Hepatocyte (in vitro differentiated cells): ENCODE measurements at places on chromosomes 4 and X. TPM values are rescaled to one million over a fixed set of nuclear protein-coding genes. Genes with fewer than 3 reads are reported as not detected.
A peak's percentile ranks its signal among the peaks of the same experiment; 100 is the strongest.

DNA sequence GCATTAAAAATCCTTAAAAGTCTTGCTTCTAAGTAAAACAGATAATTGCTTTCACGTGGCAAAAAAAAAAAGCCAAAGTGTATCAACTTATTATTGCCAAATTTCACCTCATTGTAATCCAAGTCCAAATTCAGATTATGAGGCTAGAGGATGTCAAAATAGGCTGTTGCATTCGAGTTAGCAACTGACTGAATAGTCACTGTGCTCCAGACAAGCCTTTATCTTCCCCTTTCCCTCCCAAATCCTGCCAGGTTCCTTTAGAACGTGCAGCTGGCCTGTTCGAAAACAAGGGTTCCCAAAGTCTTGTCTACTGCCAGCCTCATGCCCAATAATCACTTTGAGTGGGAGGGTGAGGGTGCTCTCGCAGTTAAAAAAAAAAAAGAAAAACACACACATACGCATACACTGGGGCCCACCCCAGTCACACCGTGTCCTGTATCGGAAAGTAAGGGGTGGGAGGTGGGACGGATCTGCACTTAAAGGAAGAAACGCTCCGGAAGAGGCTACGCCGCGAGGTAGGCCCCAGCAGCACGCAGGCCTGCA, 603 bp downstream of the MAD2L1 start:
- no peak for DNase-seq

DNA sequence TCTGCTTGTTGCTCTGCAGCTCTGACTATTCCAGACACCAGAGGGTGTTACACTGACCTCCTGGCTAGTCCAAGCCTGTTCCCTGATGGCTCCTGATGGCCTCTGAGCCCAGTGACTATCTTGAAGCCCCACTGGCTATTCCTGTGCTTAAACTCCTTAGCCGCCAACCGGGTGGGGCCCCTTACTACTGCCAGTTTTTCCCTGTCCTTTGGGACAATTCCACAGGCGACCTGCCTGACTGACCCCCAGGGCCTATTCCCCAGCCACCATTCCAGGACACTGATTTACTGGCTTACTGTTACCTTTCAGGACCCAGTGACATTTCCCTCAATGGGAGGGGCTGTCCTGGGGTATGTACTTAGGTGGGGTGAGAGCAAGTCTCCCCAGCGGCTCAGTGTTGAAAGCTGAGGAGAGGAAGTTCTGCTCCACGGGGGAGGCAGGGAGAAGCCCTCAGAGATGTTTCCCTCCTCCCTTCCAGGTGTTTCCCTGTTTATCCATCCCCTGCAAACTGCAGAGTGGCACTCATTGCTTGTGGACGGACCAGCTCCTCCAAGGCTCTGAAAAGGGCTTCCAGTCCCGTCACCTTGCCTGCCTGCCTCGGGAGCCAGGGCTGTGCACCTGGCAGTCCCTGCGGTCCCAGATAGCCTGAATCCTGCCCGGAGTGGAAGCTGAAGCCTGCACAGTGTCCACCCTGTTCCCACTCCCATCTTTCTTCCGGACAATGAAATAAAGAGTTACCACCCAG, 4.0 kb downstream of the TIMP1 start:
- no peak for DNase-seq

- no peak for DNase-seq
These were observed 8.6 kb upstream of the PDHA1 start for GRCh38 chrX:19334945-19335626.

DNA sequence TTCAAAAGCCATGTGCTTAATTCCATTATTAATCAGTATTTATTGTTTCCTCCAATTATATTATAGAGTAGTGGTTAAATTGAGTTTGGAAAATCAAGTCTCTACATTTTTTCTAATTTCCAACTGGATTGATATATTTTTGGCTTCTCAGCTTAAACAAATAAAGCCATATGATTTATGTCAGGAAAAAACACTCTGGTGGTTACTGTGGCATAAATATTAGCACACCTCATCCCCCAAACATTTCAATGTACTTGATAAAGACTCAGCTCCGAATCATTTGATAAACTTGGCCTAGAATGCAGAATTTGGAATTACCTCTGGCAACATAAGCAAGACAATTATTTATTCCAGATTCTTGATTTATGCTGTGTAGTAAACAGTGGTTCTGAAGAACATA, 2313.8 kb downstream of the ARAP2 start:
- no peak for DNase-seq

GRCh38 chr4:73019462-73020047, 50.0 kb downstream of the COX18 start:
- DNase-seq, result peak; percentile 74

- DNase-seq, result no peak
These were observed 128.2 kb downstream of the SLC7A11 start for GRCh38 chr4:138113819-138114400.

DNA sequence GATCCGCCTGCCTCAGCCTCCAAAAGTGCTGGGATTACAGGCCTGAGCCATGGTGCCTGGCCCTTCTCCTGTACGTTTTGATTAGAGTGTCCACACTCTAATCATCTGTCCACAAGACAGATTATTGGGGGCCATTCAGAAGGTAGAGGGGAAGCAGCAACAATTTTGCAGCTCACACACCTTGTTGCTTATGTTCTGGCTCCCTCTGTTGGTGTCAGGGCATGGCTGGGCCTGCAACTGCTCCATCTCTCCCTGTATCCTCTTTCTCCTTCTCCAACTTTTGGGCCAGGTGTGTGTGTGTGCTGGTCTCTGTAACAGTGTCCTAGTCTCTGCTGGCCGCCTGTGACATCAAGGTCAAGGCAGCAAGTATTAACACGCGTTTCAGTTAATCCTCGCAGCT, 125.5 kb upstream of the MBNL3 start:
- DNase-seq, result no peak

DNA sequence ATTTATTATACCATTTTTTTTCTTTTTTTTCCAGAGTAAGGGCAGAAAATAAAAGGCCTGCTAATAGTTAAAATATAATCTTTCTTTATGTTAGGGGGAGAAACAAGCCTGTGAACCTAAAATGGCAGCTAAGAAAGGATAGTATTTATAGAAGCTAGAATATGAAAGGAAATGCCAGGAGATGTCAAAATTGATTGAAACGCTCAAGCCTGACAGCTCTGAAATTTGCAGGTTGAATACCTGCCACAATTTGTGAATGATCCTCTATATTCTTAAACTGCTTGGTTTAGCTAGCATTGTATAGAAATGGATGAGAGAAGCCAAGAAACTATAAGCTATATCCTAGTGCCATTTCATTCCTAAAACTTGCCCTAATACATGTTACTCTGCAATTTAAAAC, 757.3 kb upstream of the PABPC4L start:
- DNase-seq, result no peak

- no peak for DNase-seq
These were observed 23.0 kb upstream of the GTPBP6 start for GRCh38 chrX:341541-342101.

- no peak for DNase-seq
These were observed 118.8 kb upstream of the AFF2 start for GRCh38 chrX:148381603-148382002.

GRCh38 chr4:157079441-157079840, 3.5 kb downstream of the GLRB start:
- no peak for DNase-seq

DNA sequence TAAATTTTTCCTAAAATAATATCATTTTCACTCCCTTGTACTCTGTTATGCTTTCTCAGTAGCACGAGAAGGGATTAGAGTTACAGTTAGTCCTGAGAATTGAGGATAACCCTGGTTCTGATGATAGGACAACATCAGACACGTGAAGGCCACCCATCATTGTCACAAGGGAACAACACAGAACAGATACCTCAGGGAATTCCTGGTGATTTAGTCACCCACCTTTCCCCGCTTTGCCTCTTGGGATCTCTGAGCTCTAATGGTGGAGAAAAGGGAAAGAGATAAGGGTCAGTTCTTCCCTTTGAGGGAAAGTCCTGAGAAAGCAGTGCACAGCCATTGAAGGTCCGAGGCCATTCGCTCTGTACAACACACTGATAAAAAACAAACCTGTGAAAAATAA, 112.3 kb upstream of the GALNT7 start:
- DNase-seq, result no peak

DNA sequence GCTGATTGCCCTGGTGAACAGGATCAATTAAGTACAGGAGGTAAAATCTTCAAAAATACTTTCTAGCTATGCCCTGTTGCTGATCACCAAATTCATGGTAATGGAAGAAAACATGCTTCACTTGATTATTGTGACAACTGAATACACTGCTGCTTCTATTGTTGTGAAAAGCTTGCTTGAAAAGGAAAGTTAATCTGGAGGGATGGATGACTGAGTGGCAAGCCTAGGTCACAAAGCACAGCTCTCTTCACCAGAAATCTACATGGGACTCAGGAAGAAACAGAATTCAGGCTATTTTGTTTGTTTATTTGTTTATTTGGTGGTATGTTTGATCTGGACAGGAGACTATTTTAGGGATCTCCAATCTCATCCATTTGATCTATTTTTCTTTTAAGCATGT, 182.0 kb downstream of the MGST2 start:
- DNase-seq, result no peak

GRCh38 chrX:112048707-112049106, 33.9 kb downstream of the TRPC5 start:
- peak; percentile 32 for DNase-seq

The MAGEA8 gene
- total RNA-seq, result not detected in 2 replicates

The ZBED1 gene
- total RNA-seq, result 41.4 and 43.1 TPM in 2 replicates

The RNF113A gene
- total RNA-seq, result 19.7 and 25.8 TPM in 2 replicates

The JCHAIN gene
- 0.44 TPM in 1 of 2 replicates, not detected in the other for total RNA-seq

The MAGEB17 gene
- 0.20 TPM in 1 of 2 replicates, not detected in the other for total RNA-seq

The CCDC120 gene
- 5.1 and 7.0 TPM in 2 replicates for total RNA-seq
